ENCODE measurements at places on chromosomes 3 and 15.

- DNase-seq, result no peak
These were observed 324.6 kb downstream of the UACA start for GRCh38 chr15:70438776-70439175.

GRCh38 chr3:150264561-150265279 is 143.4 kb upstream of the TSC22D2 start:
- no peak for DNase-seq

DNA sequence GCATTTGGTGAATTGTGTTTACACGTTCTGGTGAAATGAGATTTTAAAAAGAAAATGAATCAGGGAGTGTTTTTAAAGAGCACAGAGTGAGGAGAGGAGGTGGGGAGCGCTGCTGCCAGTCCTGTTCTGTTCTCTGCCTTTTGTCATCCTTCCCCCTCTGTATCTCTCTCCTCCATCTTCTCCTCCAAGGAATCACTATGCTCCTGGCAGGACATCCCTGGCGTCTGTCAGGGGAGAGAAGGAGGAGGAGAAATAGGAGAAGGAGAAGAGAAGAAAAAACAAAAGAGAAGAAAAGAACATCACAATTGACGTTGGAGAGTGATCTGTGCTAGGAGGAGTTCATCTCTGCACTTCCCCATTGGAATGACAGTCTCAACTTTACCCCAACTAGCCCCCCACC is 627.6 kb upstream of the TBL1XR1 start:
- no peak for DNase-seq

- peak; percentile 73 for DNase-seq
These were observed 308.4 kb upstream of the DPH6 start for GRCh38 chr15:35854316-35854715.

GRCh38 chr15:98840053-98840452 is 167.5 kb downstream of the PGPEP1L start:
- no peak for DNase-seq

DNA sequence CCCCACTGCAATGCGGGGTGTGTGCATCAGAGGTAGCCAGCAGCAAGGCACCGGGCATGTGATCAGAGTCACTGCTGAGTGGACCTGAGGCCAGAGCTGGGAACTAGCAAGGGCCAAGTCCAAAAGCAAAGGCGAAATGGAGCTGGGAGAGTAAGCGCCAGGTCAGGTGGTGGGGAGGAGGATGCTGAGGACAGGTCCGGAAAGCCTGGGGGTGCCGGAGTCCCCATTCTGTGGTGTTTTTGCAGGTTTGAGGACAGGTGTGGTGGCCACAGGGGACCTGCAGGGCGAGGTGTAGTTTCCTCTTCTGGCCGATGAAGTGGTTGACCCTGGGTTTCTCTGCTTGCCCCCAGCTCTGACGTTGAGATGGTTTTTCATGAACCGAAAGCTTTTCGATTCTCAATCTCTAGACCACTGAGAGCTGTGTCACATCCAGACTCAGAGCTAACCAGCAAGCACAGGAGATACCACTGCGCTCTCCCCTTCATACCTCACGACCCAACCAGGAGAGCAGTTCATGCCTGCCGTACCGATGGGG is 35.0 kb upstream of the HES1 start:
- DNase-seq, result no peak

- DNase-seq, result peak; percentile 48
These were observed 47.2 kb upstream of the SMAD6 start for GRCh38 chr15:66654739-66655375.

DNA sequence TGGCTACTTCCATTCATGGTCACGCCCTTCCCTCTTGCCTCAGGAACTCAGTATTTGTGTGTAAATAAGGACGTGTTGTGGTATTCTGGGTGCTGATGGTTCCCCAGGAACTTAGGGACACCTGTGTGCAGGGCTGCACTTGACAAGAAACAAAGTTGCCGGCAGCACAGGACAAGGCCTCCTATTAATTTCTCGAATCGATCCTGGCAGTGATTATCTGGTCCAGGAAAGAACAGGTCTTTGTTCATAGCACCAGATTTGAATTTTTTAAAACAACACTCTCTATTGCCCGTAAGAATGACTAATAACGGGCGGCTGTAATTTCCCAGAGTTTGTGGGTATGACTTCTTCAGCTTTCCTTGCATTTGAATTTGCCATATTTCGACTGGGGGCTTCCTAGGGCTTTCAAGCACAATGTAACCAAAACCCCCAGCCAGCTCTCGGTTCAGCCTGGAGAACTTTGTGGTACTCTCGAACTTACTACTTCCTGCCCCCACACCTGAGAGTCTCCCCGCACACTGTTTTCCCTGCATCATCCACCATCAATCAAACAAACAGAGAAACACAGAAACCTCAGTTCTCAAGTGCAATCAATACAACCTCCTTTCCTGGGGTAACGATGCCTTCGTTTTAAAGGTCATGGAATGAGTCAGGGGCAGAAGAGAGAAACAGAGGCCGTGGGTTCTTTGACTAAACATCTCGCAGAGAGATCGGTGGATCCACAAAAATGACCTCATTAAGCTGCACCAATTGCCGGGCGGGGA is 241.7 kb upstream of the ICE2 start:
- DNase-seq, result no peak

DNA sequence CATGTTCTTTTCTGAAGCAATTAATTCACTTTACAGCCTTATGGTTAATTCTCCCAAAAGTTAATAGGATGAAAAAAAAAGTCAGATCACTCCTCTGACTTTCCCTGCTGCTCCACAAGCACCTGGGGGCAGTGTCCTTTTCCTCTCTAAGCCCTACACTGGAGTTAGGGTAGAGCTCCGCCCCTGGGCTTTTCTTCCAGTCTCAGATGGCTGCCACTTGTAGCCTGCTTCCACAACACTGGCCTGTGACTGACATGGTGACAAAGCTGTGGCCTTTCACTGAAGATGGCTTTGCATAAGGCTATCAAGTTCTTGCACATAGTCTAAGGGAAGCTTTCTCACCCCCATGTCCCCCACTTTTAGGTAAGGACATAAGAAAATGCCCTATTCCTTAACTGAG is 1.3 kb upstream of the MON1A start:
- no peak for DNase-seq

DNA sequence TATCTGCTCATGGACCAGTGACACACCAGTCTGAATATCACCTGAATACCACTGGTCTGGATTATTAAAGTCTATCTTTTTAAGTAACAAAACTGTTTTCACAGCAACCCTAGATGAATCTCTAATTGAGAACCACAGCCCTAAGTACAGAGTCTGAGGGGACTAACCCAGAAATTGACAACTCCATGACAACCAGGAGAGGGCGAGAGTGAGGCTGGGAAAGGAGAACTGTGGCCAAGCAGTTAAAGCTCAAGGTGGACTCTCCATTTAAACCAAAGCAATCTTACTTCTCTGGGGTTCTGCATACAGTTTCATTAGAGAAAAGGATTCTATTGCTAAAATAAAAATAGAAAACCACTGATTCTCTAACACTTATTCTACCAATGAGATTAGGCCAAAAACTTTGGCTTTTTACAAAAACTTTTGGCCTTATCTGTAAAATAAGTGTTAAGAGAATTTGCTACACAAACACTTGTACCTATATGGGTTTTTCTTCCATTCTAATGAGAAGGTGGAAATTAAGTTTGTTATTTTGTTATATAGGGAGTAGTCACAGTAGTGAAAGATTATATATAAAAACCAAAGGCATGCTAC is 11.4 kb downstream of the NEK10 start:
- peak; percentile 73 for DNase-seq

DNA sequence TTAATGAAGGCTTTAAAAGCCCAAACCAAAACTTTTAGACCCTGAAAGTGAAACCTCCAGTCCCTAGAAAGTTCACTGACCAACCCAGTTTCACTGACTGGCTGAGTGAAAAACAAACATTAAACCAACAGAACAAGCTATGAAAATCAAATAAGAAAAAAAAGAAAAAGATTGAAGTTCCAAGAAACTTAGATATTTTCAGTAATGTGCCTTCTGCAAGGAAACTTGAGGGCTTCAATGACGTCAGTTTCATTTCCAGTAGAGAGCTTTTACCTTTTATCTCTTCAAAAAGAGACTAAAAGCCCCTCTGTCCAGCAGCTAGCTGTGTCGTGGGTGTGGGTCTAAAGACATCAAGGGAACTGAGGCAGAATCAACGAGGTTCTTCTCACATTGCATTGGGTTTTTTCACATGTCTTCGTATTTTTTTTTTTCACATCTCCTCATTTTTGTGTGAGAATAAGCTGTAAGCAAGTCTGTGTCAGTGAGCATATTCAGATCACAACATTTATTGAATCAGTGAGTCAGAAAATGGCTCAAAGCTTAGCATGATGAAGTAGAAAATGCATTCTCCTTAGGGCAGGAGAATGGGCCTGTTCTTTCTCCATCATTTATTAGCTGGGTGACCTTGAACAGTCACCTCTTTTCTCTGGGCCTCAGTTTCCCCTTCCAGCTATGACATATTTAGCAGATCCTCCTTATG is 54.8 kb upstream of the BCL6 start:
- DNase-seq, result no peak

DNA sequence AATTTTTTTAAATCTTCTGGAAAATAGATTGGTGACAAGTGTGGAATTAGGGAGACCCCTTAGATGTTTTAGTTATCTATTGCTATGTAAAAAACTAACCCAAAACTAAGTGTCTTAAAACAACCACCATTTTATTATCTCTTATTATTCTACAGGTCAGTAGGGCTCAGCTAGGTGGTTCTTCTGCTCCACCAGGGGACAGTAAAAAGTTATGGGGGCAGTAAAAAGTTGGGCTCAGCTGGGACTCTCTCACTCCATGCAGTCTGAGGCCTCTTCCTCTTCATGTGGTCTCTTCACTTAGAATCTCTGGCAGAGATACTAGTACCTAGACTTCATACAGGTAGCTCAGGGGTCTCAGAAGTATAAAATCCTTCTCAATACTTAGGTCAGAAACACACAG is 18.0 kb upstream of the DIS3L start:
- DNase-seq, result no peak

- no peak for DNase-seq
These were observed 268.0 kb upstream of the ARHGEF26 start for GRCh38 chr3:153853163-153853562.

GRCh38 chr15:71385026-71385425 is 269.8 kb downstream of the THSD4 start:
- peak; percentile 65 for DNase-seq

DNA sequence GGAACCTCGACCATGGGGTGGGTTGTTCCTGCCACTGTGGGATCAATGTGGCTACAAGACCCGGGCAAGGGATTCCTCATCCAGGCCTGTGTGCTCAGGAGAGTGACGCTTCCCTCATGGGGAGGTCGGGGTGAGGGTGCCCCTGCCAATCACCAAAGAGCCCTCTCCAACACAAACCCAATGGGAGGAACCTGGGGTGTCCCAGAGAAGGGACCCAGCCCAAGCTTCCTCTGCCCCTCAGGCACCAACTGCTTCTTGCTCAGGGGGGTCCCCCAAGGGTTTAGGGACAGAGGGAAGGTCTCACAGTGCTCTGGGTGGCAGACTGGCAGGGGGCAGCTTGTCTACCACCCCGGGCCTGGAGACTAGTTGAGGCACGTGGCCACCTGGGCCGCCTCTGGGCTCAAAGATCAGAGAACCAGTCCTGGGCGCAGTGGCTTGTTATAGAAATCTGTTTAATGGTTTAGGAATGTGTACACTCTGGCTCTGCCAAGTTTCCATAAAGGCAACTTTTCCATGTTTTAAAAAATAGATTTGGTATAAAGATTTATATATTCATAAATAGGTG is 26.6 kb downstream of the GP9 start:
- peak; percentile 28 for DNase-seq

- peak; percentile 78 for DNase-seq
These were observed 568.9 kb upstream of the NR2F2 start for GRCh38 chr15:95761501-95762165.
